Motor neuron (in vitro differentiated cells): ENCODE measurements at places on chromosomes 1 and 21.
A peak's percentile ranks its signal among the peaks of the same experiment; 100 is the strongest.

DNA sequence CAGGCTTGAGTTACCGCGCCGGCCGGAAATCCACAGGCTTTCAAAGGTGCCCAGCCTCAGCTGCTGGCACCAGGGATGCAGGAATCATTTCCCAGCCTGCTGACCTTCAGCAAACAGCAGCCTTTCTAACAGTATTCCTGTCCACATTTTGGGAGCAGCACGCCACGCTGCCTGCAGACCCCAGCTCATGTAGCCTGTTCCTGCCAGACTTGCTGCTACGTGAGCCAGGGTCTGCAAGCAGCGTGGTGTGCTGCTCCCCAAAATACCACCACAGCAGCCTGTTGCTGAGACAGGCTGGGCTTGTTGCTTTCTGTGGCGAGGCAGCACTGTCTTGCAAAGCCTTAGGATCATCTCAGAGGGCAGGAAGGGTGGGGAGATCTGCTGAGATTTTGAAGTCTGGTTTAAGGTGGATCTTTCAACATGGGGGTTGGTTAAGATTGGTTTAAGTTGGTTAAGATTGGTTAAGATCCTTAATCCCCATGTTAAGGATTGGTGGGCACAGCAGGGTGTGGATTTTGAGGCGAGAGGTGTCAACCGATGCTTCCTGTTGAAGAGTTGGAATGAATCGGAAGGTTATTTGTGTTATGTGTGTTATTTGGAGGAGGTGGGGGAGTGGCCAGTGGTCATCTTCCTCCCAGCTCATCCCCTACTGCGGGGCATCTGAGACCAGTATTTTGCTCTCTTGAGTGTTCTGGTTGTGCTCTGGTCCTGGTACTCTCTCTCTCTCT is 12.9 kb downstream of the FAAH start:
- ATAC-seq: no peak

DNA sequence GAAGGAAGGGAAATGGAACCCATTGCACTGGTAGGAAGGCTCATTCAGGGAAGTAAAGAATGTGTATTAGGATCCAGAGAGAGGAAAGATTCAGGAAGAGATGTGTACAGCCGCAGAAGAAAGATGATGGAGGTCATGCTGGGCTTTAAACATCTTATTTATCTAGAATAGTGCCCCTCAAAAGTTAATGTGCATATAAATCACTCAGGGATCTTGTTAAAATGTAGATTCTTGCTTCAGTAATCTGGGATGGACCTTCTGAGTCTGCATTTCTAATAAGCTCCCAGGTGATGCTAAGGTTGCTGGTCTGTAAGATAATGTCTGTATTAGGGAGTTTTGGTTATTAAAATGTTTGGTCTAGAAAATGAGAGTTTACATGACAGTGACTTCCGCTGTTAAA is 46.3 kb downstream of the ADGRL2 start:
- no peak for ATAC-seq

GRCh38 chr1:78839704-78840277 is 166.7 kb downstream of the ADGRL4 start:
- no peak for ATAC-seq

DNA sequence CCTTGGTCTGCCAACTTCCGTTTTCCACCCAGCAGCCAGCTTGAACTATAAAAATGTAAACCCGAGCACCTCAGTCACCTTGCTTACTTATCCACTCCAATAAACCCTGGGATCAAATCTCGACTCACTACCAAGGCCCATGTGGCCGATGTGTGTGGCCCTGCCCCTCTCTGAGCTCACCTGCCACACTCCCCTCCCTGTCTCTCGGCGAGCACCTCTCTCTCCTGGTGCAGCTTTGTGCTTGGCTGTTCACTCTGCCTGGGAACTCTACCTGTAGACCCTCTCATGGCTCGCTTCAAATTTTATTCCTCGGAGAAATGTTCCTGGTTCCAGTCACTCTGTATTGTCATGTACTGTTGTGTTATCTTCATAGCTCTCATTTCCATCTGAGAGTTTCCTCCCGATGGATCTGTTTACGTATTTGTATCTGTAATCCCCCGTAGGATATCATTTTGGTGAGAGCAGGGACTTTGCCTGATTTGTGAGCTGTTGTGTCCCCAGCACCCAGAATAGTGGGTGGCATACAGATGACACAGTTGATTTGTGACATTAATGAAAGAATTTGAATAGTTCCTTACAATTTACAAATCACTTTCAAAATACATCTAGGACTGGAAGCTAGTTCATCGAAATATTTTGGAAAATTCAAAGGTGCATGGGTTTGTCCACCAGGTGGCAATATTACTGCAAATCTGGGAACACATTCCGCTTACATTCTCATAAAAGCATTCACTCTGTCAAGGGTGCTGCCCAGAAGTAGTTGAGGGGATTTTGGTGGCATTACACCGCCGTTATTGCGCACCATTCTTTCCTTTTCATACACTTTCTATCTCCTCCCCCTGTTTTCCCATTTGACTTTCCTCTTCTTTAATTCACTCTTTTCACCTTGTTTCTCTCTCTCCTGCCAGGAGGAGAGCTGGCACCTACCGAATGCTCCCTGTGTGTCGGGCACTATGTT is 95.3 kb downstream of the ABCA4 start:
- ATAC-seq: peak; percentile 46

- no peak for ATAC-seq
Observed at GRCh38 chr1:225865514-225865913, 16.7 kb downstream of the TMEM63A start.

DNA sequence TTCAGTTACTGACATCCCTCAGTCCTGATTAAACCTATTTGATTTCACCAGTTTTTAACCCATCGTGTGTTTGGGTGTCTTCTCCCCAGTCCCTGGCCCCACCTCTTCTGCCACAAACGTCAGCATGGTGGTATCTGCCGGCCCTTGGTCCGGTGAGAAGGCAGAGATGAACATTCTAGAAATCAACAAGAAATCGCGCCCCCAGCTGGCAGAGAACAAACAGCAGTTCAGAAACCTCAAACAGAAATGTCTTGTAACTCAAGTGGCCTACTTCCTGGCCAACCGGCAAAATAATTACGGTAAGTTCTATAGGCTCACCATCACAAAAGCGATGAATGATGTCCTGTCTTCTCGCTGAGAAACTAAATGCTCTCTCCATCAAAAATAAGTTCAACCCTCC is 28.7 kb downstream of the NBPF3 start:
- ATAC-seq: no peak

GRCh38 chr1:235892202-235892601 is 25.5 kb upstream of the LYST start:
- no peak for ATAC-seq

DNA sequence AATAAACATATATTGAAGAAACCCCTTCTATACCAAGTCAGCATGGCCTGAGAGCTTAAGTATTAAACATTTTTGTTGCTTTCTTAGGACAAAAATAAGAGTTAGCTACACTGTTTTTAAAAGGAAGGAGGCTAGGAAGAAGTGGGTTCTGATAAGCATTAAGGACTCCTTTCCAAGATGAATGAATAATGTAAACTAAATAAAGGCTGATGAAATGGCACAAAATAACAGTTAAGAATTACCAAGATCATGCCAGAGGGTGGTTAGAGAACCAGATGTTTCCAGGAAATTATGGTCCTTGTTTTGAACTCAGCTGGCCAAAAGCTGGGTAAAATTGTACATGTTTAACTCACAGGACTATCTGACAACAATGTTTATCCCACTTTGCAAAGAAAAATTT is 114.1 kb upstream of the ETS2 start:
- ATAC-seq: no peak

DNA sequence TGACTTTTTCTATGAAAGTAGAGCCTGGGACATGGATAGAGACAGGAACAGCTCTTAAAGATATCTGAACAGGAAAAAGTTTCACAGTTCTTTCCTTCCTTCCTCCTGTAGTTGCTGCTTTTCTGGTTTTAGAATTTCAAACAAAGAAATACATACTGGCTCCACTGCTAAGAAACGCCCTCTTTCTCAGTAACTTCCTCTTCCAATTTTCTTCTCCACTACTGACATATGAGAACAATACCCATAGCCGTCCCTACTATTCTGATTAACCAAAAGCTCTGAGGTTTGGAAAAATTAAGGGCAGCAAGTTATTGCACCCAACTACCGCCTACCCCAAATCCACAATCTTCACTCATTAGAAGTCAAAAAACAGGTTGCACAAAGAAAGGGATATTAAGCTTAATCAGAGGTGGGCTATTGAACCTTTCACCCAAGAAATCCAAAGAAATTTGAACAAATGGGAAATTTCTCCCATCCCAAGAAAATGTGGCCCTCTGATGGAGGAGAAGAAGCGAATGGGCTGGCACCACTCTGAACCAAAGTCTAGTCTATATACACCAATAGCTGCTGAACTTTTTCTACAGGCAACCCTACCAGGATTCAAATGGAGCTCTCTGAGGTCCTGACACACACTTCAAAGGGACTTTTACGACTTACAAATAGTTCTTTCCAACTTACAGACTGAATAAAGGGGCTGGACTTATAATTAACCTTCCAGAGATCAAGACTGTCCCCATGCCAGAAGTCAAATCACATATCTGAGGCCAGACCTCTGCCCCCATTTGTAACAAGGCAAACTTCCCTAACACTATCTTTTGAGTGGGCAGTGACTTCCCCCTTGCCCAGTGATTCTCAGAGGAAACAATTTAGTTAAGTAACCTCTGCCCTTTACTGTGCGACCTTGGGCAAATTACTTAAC is 1.7 kb downstream of the WASF2 start:
- ATAC-seq: no peak

DNA sequence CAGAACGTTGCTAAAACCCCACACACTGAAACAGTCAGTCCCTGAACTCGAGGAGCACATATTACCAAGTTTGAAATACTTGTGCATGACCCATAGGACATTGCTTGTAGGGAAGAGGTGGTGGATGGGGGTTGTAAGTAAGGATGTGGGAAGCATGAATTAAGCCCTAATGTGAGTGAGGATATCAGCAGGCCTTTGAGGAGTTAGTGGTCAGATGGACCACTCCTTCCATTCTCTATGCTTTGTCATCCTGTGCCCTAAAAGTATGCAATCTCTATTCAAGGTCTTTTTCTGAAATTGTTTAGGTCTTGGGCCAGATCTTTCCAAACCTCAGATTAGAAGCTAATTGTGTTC is 70.9 kb upstream of the SAMSN1 start:
- no peak for ATAC-seq

- ATAC-seq: peak; percentile 67
Observed at GRCh38 chr1:206808615-206809014, 36.3 kb upstream of the IL10 start.

- ATAC-seq: no peak
Observed at GRCh38 chr1:205057808-205058575, 15.0 kb downstream of the CNTN2 start.

DNA sequence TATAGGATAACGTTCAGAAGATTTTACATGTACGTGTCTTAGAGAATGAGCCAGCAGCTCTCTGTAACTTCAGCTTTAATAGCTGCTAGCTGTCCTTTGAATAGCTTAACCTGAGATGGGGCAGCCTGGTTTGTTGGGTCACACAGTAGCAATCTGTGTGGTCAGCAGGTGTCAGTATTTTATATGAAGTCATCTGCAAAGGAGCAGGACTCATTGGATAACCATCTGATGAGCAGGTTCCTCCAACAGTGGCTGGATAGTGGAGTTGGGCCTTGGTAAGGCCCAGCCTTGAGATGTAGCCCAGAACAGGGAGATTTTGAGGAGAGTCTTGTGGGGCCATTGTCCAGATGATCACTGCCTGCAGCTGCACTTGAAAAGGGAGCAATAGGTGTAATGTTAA is 6.4 kb downstream of the GSTM5 start:
- no peak for ATAC-seq

GRCh38 chr1:15189692-15190370 is 36.3 kb downstream of the TMEM51 start:
- peak; percentile 75 for ATAC-seq

DNA sequence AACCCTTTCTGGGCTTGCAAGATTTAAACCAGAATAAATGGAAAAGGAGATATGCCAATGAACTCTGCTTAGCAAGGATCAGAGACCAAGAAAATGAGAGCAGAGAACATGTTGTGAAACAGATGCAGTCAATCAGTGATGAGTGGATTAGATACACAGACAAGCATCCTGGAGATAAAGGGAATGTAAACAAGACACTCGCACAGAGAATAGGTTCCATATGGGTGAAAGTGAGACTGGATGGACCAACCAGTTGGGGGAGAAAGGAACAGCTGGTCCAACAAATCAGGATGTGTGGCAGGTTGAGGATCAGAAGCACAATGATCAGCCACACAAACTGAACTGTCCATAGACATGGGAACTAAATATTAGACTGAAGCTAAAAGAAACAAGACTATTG is 338.2 kb downstream of the ASTN1 start:
- no peak for ATAC-seq

GRCh38 chr1:190564117-190564516 is 86.5 kb upstream of the BRINP3 start:
- ATAC-seq: no peak

DNA sequence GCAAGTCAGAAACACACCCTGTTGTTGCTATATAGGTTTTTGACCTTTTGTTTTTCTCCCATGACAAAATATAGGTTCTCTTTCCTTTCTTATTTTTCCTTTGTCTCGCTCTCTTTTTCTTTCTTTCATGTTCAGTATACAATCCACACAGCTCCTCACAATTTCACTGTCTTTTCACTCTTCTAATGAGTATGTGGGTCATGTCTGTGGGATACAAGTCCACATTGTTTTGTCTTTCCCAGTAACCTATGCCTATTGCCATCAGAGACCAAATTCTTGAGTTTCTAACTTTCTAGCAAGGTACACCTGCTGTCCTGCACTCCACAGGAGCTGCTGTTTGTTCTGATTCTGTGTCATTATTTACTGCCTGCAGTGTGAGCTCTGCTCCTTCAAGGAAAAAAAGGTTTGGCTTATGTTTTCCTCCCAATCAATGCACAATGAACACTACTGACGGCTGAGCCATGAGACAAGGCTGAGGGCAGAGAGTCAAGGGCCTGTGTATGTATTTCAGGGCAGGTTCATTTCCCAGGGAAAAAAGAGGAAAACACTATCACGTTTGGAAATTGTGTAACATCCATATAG is 453.8 kb downstream of the NEGR1 start:
- ATAC-seq: peak; percentile 57

GRCh38 chr1:240619906-240620621 is 8.1 kb upstream of the GREM2 start:
- no peak for ATAC-seq

- ATAC-seq: no peak
Observed at GRCh38 chr1:27113861-27114260, 41.1 kb downstream of the SLC9A1 start.

DNA sequence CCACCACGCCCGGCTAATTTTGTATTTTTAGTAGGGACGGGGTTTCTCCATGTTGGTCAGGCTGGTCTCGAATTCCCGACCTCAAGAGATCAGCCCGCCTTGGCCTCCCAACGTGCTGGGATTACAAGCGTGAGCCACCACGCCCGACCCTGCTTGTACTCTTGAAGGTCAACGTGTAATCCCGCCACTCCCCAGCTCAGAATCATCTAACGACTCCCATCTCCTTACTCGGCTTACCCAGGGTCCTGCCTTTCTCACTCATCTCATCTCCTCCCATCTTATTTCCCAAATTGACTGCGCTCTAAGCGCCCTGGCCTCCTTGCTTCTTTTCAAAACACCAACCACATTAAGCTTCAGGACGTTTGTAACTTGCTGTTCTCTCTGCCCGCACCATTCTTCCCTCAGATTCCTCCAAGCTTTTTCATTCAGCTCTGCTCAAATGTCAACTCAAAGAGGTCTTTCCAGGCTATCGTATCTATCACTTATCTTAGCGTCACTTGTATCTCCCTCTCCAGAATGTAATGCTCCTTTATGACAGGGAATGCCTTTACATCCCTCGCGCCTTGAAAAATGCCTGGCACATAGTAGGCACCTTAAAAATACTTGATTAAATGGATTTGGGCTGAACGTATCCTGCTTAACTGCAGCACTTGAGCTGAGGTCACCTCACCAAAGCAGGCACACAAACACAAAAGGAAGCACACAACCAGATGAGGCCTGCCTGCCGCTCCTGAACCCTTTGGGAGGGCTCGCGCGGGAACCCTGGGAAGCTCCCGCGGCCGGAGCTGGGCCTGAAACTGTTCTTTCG is 1.4 kb upstream of the USP1 start:
- peak; percentile 6 for ATAC-seq
